Stimulated activated CD4-positive, alpha-beta T cell treated with anti-CD3 and anti-CD28 coated beads, Interleukin-2, amount 100 ng/mL, for 24 hours (primary cell): ENCODE measurements at places on chromosomes 3 and 15.

DNA sequence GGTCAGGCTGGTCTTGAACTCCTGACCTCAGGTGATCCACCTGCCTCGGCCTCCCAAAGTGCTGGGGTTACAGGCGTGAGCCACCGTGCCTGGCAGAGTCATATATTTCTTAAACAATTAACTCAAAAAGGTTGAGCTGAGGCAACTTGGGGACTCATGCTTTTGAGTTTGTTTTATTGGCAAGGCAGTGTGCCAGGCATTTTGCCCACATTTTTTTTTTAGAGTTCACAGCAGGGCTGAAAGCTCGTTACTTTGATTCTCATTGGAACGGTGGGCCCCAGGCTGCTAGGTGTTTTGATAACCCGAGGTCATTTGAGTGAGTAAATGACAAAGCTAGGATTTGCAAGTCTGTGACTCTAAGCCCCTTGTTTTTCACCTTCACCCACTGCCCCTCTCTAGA, 76.2 kb downstream of the CCK start:
- DNase-seq = no peak

- no peak for DNase-seq
Measured at GRCh38 chr3:29168696-29169095, 112.2 kb upstream of the RBMS3 start.

GRCh38 chr3:188937389-188937788, 234.4 kb upstream of the TPRG1 start:
- DNase-seq = no peak

DNA sequence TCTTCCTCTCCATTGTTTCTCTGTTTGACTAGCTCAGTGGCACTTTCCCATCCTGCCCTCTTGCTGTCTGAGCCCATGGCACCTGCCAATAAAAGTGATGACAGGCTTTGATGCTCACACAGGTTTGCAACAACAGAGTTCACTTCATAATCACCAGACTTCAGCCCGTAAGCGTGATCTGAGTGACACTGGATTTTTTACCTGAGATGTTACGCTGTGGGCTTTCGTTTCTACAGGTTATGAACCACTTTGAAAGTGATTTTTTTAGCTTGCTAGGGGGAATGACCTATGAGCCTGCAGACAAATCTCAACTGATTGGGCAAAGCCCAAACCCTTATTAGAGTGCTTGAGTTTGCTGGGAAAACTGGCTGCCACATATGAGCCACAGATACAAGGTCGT, 173.9 kb upstream of the ICE2 start:
- no peak for DNase-seq
